ENCODE measurements at places on chromosomes 1 and 21. TPM values are rescaled to one million over a fixed set of nuclear protein-coding genes. Genes with fewer than 3 reads are reported as not detected.

- no peaks in the 10 kb centered on the region for H3K27me3 ChIP-seq
- H3K4me1 ChIP-seq, result no peaks in the 10 kb centered on the region
- H3K4me3 ChIP-seq, result no peak overlapping the region
- no peak for DNase-seq
Observed at GRCh38 chr1:174397261-174397660, 50.5 kb upstream of the GPR52 start.

The CADM3 gene
- 1.8 TPM for total RNA-seq

GRCh38 chr1:30749691-30750583 lies 7.6 kb downstream of the LAPTM5 start:
- H3K4me1 ChIP-seq, result peaks cover 75% of the 10 kb centered on the region
- H3K27ac ChIP-seq, result peak overlapping the region; percentile 92
- H3K4me3 ChIP-seq, result no peak overlapping the region
- H3K36me3 ChIP-seq, result no peaks in the 10 kb centered on the region
- peak; percentile 59 for DNase-seq

DNA sequence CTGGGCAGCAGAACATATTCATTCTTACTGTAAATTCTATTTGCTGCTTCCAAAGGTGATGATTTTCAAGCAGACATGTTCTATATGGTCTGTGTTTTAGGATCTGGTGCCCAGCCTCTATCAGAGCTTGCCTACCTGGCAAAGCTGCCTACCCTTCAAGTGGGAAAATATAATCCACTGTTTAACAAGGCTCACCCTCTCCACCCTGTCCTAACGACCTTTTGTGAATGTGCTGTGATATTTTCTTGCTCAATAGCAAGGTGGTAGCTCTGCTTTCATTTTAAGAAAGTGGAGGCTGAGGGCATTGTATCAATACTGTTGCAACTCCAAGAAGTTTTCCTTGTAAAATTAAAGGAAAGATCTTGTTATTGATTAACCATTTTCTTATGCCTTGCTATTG lies 26.0 kb upstream of the AGO1 start:
- peaks cover 29% of the 10 kb centered on the region for H3K36me3 ChIP-seq
- no peak overlapping the region for H3K27ac ChIP-seq
- H3K4me3 ChIP-seq, result no peak overlapping the region
- no peak for DNase-seq
- no peaks in the 10 kb centered on the region for H3K27me3 ChIP-seq

The SUMO3 gene
- total RNA-seq, result 46.1 TPM

GRCh38 chr1:193458628-193459027 lies 272.2 kb upstream of the B3GALT2 start:
- no peaks in the 10 kb centered on the region for H3K36me3 ChIP-seq
- H3K27ac ChIP-seq, result no peak overlapping the region
- H3K27me3 ChIP-seq, result no peaks in the 10 kb centered on the region
- H3K4me3 ChIP-seq, result no peak overlapping the region
- DNase-seq, result no peak

The ATP1A2 gene
- 4.1 TPM for total RNA-seq

GRCh38 chr1:12587981-12588640 lies 29.9 kb downstream of the DHRS3 start:
- no peaks in the 10 kb centered on the region for H3K4me1 ChIP-seq
- no peak overlapping the region for H3K27ac ChIP-seq
- no peak for DNase-seq
- H3K4me3 ChIP-seq, result no peak overlapping the region
- peaks cover 3% of the 10 kb centered on the region for H3K36me3 ChIP-seq

GRCh38 chr1:103371234-103371633 lies 154.3 kb upstream of the RNPC3 start:
- no peaks in the 10 kb centered on the region for H3K27me3 ChIP-seq
- no peak overlapping the region for H3K4me3 ChIP-seq
- DNase-seq, result no peak
- no peaks in the 10 kb centered on the region for H3K36me3 ChIP-seq

The RGS16 gene
- 14.0 TPM for total RNA-seq

- no peaks in the 10 kb centered on the region for H3K36me3 ChIP-seq
- peak overlapping the region; percentile 50 for H3K27ac ChIP-seq
- no peak for DNase-seq
- peaks cover 27% of the 10 kb centered on the region for H3K4me1 ChIP-seq
Observed at GRCh38 chr1:68213843-68214242, 18.5 kb downstream of the WLS start.

- DNase-seq, result no peak
- no peak overlapping the region for H3K27ac ChIP-seq
- no peaks in the 10 kb centered on the region for H3K27me3 ChIP-seq
- no peaks in the 10 kb centered on the region for H3K36me3 ChIP-seq
- no peak overlapping the region for H3K4me3 ChIP-seq
Observed at GRCh38 chr1:3604468-3604974, 6.8 kb downstream of the MEGF6 start.

The CLCA4 gene
- 1.0 TPM for total RNA-seq

GRCh38 chr1:218887141-218887925 lies 286.3 kb upstream of the LYPLAL1 start:
- H3K4me3 ChIP-seq, result no peak overlapping the region
- no peak for DNase-seq
- H3K27ac ChIP-seq, result no peak overlapping the region
- no peaks in the 10 kb centered on the region for H3K27me3 ChIP-seq
- H3K4me1 ChIP-seq, result no peaks in the 10 kb centered on the region

GRCh38 chr21:44337449-44337848 lies 1.7 kb downstream of the CFAP410 start:
- H3K4me3 ChIP-seq, result no peak overlapping the region
- H3K4me1 ChIP-seq, result peaks cover 8% of the 10 kb centered on the region
- no peaks in the 10 kb centered on the region for H3K27me3 ChIP-seq
- DNase-seq, result no peak
- peak overlapping the region; percentile 54 for H3K27ac ChIP-seq

GRCh38 chr1:197284966-197285365 lies 16.9 kb downstream of the CRB1 start:
- no peak overlapping the region for H3K4me3 ChIP-seq
- no peak for DNase-seq
- no peaks in the 10 kb centered on the region for H3K4me1 ChIP-seq
- no peaks in the 10 kb centered on the region for H3K27me3 ChIP-seq

DNA sequence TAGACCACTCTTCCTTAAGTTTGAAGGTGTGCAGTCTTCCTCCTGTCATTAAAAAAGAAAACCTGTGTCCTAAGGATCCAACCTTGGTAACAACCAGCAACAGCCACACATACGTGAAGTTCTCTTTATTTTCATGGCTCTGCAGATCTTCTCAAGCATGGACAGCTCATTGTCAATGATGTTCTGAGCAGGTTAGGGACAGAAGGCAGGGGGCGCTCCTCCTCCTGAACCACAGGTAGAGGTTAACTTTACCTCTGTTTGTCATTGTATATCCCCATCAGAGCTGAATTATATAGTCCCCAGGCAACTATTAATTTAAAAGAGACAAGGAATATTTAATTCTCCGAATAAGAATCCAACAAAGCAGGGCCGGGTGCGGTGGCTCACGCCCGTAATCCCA lies 52.5 kb upstream of the CR2 start:
- no peak for DNase-seq
- no peaks in the 10 kb centered on the region for H3K4me1 ChIP-seq
- no peaks in the 10 kb centered on the region for H3K27me3 ChIP-seq
- no peak overlapping the region for H3K27ac ChIP-seq

The RAB7B gene
- 8.4 TPM for total RNA-seq

DNA sequence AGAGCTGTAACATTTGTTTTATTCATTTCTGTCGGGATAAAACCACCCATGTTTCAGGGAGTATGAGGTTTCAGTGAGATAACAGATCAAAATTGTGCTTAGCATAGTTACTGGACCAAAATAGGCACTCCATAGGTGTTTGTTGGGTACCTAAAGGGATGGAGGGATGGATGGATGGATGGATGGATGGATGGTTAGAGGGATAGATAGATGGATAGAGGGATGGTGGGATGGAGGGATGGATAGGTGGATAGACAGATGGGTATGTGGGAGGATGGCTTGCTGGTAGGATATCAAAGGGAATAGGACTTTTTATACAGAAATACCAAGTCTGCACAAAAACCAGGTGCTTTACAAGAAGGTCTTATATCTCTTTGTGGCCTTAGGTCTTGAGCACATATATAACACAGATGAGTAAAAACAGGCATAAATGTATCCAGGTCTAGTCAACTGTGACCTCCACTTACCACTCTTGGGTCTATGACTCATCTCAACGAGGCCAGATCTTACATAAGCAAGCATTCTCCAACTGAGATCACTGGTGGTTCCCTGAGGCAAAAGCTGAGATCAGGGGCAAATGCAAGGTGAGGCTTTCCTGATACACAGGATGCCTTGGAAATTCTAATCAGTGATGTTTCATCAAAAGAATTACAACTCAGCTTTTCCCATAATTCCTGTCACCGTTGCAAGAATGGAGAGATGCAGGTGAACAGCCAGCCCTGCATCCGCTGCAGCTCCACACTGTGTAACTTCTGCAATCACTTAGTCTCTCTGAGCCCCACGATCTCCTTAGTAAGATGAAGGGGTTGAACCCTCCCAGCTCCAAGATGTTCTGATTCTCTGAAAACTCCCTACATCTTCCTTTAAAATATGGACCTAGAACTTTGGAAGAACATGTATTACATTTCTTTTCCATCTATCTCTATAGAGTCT lies 32.0 kb downstream of the PTAFR start:
- H3K36me3 ChIP-seq, result no peaks in the 10 kb centered on the region
- no peak overlapping the region for H3K27ac ChIP-seq
- H3K4me1 ChIP-seq, result no peaks in the 10 kb centered on the region
- H3K27me3 ChIP-seq, result no peaks in the 10 kb centered on the region

- peaks cover 36% of the 10 kb centered on the region for H3K4me1 ChIP-seq
- H3K36me3 ChIP-seq, result no peaks in the 10 kb centered on the region
- no peaks in the 10 kb centered on the region for H3K27me3 ChIP-seq
- no peak for DNase-seq
- no peak overlapping the region for H3K4me3 ChIP-seq
Observed at GRCh38 chr21:29075706-29076466, 2.4 kb upstream of the CCT8 start.

- peak overlapping the region; percentile 11 for H3K27ac ChIP-seq
- no peak for DNase-seq
- peaks cover 33% of the 10 kb centered on the region for H3K4me1 ChIP-seq
- H3K36me3 ChIP-seq, result no peaks in the 10 kb centered on the region
- no peaks in the 10 kb centered on the region for H3K27me3 ChIP-seq
- no peak overlapping the region for H3K4me3 ChIP-seq
Observed at GRCh38 chr1:10760566-10761502, 35.6 kb downstream of the CASZ1 start.

GRCh38 chr1:177737456-177737855 lies 232.4 kb downstream of the SEC16B start:
- no peaks in the 10 kb centered on the region for H3K36me3 ChIP-seq
- H3K4me3 ChIP-seq, result no peak overlapping the region
- no peak for DNase-seq
- H3K27ac ChIP-seq, result no peak overlapping the region
- H3K27me3 ChIP-seq, result no peaks in the 10 kb centered on the region

- H3K4me3 ChIP-seq, result peak overlapping the region; percentile 13
- H3K27ac ChIP-seq, result peak overlapping the region; percentile 73
- H3K36me3 ChIP-seq, result peaks cover 28% of the 10 kb centered on the region
- H3K27me3 ChIP-seq, result no peaks in the 10 kb centered on the region
- peak; percentile 67 for DNase-seq
Observed at GRCh38 chr1:111192658-111193519, 7.6 kb downstream of the DENND2D start.

GRCh38 chr21:21236996-21237395 lies 238.8 kb downstream of the NCAM2 start:
- no peak overlapping the region for H3K27ac ChIP-seq
- H3K27me3 ChIP-seq, result no peaks in the 10 kb centered on the region
- H3K4me3 ChIP-seq, result no peak overlapping the region
- H3K36me3 ChIP-seq, result no peaks in the 10 kb centered on the region

The SAMD13 gene
- not detected for total RNA-seq

GRCh38 chr1:8908388-8909151 lies 30.1 kb upstream of the ENO1 start:
- no peaks in the 10 kb centered on the region for H3K27me3 ChIP-seq
- H3K27ac ChIP-seq, result no peak overlapping the region
- DNase-seq, result no peak
- H3K4me3 ChIP-seq, result no peak overlapping the region
- peaks cover 18% of the 10 kb centered on the region for H3K4me1 ChIP-seq
